ENCODE measurements at places on chromosomes 16 and 17.
A peak's percentile ranks its signal among the peaks of the same experiment; 100 is the strongest.

GRCh38 chr17:76940295-76940694, 72.1 kb downstream of the MGAT5B start:
- no peak for DNase-seq

- DNase-seq = no peak
These were observed 2.8 kb upstream of the PPP1R27 start for GRCh38 chr17:81837641-81838040.

DNA sequence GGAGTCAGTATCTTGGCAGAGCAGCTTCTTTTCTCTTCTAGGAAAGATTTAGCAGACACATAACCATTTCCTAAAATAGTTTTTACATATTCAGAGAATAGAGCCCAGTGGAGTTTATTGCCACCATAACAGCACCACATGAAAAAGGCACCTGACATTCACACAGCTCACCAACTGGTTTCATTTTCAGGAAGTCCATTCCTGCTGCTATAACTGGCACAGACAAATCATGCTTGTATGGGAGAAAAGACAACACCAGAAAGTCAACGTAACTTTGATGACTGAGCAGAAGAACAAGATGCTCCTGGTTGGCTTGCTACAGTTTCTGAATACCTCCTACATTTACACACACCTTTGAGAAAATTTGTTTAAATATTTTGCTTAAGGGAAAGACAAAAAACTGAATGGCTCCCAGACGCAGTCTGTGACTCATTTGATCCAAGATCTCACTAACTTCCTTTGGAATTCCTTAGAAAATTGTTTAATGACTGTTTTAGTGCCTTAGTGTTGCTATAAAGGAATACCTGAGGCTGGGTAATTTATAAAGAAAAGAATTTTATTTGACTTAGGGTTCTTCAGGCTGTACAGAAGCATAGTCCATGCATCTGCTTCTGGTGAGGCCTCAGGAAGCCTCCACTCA, 1380.6 kb downstream of the CDH8 start:
- peak; percentile 18 for DNase-seq

GRCh38 chr16:3691761-3692160, 25.6 kb downstream of the TRAP1 start:
- DNase-seq = no peak

GRCh38 chr16:20984019-20984418, 83.4 kb downstream of the LYRM1 start:
- DNase-seq = no peak

GRCh38 chr17:35856603-35857002, 12.1 kb downstream of the HEATR9 start:
- DNase-seq = no peak

- DNase-seq = no peak
These were observed 21.4 kb downstream of the PLCD3 start for GRCh38 chr17:45110676-45111611.

- peak; percentile 75 for DNase-seq
These were observed 1.0 kb upstream of the HEXIM2 start for GRCh38 chr17:45160447-45161287.

DNA sequence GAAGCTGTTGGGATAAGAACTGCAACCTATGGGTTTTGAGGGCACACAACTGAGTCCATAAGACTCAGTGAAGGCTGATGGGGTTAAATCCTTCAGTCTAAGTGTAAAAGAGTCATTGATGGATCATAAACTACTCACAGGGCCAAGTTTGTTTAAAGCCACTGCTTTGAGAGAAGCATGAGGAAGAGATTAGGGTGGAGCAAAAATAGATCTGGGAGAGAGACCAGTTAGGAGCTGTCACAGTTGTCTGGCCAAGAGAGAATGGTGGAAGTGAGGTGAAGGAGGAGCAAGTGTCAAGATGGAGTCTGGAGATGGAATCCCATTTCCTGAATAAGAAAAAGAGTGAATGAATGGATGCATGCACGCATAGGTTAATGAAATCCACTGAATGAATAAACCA, 379.1 kb upstream of the CDH11 start:
- DNase-seq = no peak

- no peak for DNase-seq
These were observed 46.9 kb upstream of the ADCY7 start for GRCh38 chr16:50219402-50219975.

DNA sequence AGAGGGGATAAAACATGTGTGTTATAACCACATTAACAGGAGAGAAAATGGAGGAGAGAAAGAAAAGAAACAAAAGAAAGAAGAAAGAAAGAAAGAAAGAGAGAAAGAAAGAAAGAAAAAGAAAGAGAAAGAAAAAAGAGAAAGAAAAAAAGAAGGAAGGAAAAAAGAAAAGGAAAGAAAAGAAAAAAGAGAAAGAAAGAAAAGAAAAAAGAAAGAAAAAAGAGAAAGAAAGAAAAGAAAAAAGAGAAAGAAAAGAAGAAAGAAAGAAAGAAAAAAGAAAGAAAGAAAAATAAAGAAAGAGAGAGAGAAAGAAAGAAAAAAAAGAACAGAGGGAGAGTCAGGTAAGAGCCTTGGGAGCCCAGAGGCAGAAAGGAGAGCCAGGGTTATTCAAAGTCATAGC, 446.6 kb upstream of the ASIC2 start:
- DNase-seq = no peak

DNA sequence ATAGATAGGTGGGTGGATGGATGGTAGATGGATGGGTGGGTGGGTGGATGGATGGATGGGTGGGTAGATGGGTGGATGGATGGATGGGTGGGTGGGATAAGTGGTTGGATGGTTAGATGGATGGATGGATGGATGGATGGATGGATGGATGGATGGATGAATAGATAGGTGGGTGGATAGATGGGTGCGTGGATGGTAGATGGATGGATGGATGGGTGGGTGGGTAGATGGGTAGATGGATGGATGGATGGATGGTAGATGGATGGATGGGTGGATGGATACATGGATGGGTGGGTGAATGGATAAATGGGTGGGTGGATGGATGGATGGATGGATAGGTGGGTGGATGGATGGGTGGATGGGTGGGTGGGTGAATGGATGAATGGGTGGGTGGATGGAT, 50.0 kb upstream of the FASN start:
- no peak for DNase-seq

DNA sequence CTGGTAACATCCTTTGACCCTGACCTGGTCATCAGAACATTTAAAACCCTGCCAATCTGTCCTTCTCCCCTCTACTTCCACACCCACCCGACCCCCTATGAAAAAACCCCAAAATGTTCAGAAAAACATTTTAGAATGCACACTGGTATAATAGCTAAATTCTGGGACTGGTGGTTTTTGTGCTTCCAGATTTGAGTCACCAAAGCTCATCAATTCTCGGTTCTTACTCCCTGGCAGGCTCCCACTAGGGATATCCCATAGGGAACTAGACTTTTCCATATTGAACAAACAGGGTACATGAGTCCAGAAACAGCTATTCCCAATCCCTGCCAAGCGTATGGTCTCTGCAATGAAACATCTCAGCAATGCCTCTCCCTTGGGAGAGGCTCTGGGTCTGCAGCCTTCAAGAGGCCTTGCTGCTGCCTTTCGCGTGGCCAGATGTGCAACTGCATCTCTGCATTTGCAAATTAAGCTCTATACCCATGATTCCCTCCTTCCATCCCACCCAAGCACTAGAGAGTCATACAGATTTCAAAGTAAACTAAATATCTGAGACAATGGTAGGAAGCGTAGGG, 67.7 kb downstream of the SMG6 start:
- DNase-seq = no peak

DNA sequence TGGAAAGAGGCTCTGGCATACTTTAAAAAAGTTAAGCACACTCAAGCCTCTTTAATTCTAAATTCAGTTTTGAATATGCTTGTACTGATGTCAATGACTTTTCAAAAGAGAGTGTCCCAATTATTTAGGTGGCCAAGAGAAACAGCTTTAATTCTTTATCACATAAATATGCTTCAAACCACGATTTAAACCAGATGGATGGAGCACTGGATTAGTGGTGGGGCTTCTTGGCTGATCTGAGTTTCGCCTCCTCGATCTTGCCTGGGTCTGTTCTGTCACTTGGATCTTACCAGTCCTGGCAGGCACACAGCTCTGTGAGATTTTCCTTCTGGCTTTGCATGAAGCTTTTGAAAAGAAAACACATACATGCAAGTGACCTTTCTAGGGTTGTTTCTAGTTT, 467.8 kb downstream of the MAF start:
- no peak for DNase-seq

GRCh38 chr17:42252597-42253550, 23.3 kb downstream of the STAT5B start:
- no peak for DNase-seq

DNA sequence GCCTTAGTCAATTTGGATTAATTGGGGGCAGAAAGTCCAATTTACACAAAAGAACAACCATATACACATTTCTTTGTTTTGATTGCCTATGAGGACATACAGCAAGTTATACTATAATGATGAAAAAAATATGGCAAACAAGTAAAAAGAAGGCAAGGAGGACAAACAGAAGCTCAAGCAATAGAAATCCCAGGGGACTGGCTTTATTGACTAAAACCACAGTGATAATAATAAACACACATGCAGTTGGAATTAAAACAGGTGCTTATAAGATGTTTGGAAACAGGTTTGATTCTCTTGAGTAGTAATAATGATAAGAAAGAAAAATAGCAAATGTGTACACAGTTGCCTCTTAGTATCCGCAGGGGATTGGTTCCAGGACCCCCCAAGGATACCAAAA, 176.4 kb downstream of the SHISA9 start:
- no peak for DNase-seq

GRCh38 chr17:76701471-76701967, 9.2 kb downstream of the MXRA7 start:
- DNase-seq = no peak

GRCh38 chr17:81240761-81241160, 1.6 kb downstream of the NDUFAF8 start:
- DNase-seq = no peak

GRCh38 chr17:55756689-55757088, 5.8 kb downstream of the PCTP start:
- DNase-seq = no peak

DNA sequence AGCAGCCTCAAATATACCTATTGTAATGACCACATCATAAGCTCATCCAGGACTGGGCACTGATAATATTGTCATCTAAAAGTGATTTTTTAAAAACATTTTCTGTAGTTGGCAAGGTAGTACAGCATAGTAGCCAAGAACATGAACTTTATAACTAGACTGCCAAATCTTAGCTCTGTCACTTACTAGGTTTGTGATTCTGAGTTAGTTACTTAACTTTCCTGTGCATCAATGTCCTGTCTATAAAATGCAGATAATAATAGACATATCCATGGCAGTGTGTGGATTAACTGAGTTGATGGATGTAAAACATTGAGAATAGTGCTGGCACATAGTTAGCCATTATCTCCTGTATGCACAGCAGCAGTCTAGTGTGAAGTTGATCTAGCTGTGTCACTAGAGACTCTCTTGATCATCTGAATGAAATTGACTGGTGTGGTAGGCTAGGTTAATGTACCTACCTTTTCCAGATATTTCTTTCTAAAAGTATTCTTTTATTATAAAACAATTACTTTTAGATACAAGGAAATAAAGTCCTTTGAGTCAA, 101.5 kb downstream of the STXBP4 start:
- DNase-seq = no peak

GRCh38 chr16:76943921-76944320, 247.1 kb upstream of the MON1B start:
- no peak for DNase-seq

DNA sequence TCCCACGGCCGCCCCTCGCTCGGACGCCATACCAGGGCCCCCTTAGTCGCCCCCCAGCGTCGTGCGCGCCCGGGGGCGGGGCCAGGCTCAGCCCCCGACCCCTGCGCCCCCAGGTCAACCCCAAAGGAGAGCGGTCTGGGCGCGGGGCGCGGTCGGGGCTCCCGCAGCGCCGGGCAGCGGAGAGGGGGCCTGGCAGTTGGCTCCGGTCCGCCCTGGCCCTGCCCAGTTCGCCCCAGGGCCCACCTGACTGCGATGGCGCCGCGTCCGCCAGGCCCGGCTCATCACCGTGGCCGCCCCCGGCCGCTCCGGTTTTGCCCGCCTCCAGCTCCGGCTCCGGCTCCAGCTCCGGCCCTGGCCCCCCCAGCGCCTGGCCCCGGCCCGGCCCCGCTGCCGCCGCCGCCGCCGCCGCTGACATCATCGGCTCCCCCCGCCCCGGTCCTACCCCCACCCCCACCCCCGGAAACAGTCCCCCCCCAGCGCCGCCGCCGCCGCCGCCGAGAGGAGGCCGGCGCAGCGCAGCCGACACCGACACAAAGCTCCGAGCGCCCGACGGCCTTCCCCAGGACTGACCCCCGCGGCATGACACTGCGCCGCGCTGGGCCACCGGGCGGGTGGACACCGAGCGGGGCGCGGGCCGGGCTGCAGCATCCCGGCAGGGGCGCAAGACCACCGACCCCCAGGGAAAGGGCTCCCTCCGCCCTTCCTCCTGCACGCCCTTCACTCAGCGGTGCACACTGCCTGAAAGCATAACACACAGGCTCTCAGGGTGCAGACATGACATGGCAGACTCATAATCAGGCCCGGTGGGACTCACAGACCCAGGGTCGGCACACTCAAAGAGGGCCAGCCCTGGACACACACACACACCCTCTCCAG, at the start of gene ZBTB4:
ZBTB4 (minus strand) TSS at position 419 of the 876 bp plus-strand sequence. CDS start 12,830 bp downstream, outside the sequence.
- DNase-seq = peak; percentile 35
